ENCODE measurements at places on chromosomes 12 and 14.

GRCh38 chr12:89863493-89863938, 154.9 kb upstream of the ATP2B1 start:
- DNase-seq = no peak

DNA sequence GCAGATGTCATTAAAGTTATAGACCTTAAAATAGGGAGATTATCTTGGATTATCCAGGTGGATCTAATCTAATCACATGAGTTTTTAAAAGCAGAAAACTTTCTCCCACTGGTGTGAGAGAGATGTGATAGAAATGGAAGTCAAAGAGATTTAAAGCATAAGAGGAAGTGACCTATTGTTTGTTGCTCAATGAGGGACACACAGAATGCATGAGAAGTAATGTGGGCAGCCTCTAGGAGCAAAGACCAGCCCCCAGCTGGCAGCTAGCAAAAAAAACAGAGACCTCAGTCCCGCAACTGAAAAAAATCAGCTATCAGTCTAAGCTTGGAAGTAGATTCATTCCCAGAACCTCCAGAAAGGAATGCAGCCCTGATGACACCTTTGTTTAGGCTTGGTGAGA, 24.6 kb upstream of the ANP32D start:
- no peak for DNase-seq

GRCh38 chr12:17352164-17352563, 737.8 kb downstream of the RERGL start:
- no peak for DNase-seq

DNA sequence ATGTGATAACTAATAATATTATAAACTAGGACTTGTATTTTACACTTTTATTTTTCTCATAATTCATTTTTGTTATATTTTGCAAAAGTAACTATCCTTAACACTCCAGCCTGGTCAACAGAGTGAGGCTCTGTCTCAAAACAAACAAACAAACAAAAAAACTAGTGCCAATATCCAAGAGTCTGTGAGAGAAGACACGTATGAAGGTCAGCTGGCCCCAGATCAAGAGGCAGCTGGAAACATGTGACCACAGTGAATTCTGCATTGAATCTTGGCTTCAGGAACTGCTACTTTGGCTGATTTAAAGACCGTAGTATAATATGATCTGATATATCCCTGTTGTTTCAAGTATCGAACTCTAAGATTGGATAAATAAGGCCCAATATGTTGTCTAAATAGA, 47.0 kb downstream of the ESR2 start:
- no peak for DNase-seq

GRCh38 chr12:148676-149416, 65.1 kb downstream of the SLC6A12 start:
- no peak for DNase-seq

All from endothelial cell (in vitro differentiated cells).